GM12864 (cell line): ENCODE measurements at places on chromosomes 12 and 14.

GRCh38 chr12:99627459-99627858, 20.1 kb upstream of the GARIN6 start:
- DNase-seq = no peak

DNA sequence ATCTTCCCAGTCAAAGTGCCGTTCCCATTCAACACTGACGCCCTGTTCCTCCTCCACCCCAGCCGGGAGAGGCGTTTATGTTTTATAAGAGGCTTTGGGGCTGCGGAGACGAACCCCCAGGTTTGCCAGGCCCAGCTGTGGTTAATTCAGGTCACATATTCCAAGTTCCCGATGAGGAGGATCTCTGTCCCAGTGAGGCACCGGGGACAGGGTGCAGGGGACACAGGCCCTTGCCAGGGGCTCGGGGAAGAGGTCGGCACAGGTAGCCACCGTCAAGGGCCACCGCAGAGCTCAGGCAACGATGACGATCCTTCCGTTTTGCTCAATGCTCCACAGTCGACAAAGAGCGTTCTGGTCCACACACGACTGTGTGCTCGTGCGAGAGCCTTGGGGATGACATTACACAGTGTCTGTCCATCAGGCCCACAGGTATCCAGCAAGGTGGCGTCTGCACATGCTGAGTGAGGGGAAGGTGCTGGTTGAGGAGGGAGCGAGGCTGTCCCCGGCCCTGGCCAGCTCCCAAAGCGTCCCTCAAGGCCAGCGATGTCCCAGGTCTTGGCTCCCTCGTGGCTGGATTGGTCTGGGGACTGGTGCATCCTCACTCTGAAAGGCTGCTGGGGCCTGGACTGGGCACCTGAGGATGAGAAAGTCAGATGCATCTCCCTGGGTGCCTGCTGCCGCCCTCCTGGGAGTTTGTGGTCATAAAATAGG, 189.2 kb upstream of the C14orf180 start:
- DNase-seq = no peak

DNA sequence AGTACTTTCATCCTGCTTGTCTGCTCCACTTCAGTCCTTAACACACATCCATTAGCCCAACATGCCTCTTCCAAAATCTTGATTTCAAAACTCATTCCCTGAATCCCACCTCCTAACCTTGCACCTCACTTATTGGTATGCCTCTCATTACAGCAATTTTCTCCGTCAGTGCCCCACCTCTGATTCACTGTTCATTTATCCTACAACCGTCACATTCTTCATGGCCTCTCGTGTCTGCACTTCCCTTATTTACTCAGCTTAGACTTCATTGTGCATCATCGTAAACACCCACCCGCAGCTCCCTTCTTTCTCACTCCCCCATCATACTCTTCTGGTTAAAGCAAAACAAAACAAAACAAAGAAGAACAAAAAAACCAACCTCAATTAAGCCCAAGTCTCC, 160.6 kb upstream of the HMGA2 start:
- no peak for DNase-seq

GRCh38 chr12:81617915-81618314, 141.2 kb downstream of the PPFIA2 start:
- no peak for DNase-seq

- DNase-seq = no peak
Measured at GRCh38 chr12:67223225-67223624, 45.9 kb upstream of the CAND1 start.

GRCh38 chr14:103317251-103317650, 16.8 kb upstream of the EIF5 start:
- no peak for DNase-seq

- no peak for DNase-seq
Measured at GRCh38 chr12:126668538-126668937, 1598.4 kb upstream of the TMEM132C start.

- no peak for DNase-seq
Measured at GRCh38 chr14:50335389-50335788, 23.3 kb downstream of the DMAC2L start.
